ENCODE measurements at places on chromosomes 13 and 19. TPM values are rescaled to one million over a fixed set of nuclear protein-coding genes. Genes with fewer than 3 reads are reported as not detected.

The KIR3DL3 gene
- polyA plus RNA-seq: not detected

The LHB gene
- polyA plus RNA-seq: 0.32 TPM

- H3K36me3 ChIP-seq: peaks cover 68% of the 10 kb centered on the region
- DNase-seq: no peak
- H3K4me1 ChIP-seq: peaks cover 30% of the 10 kb centered on the region
- no peaks in the 10 kb centered on the region for H3K27me3 ChIP-seq
- no peak overlapping the region for H3K4me3 ChIP-seq
Observed at GRCh38 chr19:33406521-33407139, 33.1 kb downstream of the CEBPG start.

DNA sequence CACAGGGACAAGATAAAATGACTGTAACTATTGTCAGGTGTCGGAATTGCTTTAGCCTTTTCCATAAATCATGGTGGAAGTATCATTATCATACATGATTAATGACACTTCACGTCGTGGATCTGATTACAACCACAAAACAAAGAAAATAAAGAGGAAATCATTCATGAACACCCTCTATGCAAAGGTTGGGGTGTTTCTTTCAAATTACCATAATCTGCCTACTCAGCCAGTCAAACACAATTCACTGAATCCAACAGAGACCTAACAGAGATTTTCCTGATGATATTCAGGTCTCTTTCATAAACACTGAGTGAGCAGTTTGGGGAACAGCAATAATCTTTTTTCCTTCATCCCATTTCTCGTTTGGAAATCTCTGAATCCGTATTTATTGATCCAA lies 625.6 kb downstream of the DCT start:
- H3K36me3 ChIP-seq: no peaks in the 10 kb centered on the region
- H3K4me3 ChIP-seq: no peak overlapping the region
- H3K27ac ChIP-seq: no peak overlapping the region

- H3K27me3 ChIP-seq: no peaks in the 10 kb centered on the region
- no peak for DNase-seq
- no peak overlapping the region for H3K27ac ChIP-seq
- peaks cover 20% of the 10 kb centered on the region for H3K36me3 ChIP-seq
- H3K4me3 ChIP-seq: no peak overlapping the region
Observed at GRCh38 chr13:114081761-114082681, 50.4 kb downstream of the RASA3 start.

DNA sequence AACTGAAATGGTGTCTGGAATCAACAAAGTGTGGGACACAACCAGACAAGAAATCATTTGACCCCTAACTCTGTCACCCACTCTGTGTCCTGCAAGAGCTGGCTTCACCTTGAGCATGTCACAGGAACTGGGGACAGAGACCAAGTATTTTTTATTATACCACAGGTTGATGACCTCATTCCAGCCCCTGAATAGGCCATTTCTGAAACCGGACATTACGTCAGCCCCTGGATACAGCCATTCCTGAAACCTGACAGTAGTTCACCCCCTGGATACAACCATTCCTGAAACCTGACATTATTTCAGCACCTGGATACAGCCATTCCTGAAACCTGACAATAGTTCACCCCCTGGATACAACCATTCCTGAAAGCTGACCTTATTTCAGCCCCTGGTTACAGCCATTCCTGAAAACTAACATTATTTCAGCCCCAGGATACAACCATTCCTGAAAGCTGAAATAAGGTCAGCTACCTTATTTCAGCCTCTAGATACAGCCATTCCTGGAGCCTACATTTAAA lies 47.7 kb upstream of the CACNA1A start:
- no peak for DNase-seq
- H3K4me3 ChIP-seq: no peak overlapping the region
- no peaks in the 10 kb centered on the region for H3K36me3 ChIP-seq
- no peaks in the 10 kb centered on the region for H3K4me1 ChIP-seq

- no peak overlapping the region for H3K27ac ChIP-seq
- H3K36me3 ChIP-seq: peaks cover 30% of the 10 kb centered on the region
Observed at GRCh38 chr19:32908641-32909190, 39.1 kb upstream of the SLC7A9 start.

DNA sequence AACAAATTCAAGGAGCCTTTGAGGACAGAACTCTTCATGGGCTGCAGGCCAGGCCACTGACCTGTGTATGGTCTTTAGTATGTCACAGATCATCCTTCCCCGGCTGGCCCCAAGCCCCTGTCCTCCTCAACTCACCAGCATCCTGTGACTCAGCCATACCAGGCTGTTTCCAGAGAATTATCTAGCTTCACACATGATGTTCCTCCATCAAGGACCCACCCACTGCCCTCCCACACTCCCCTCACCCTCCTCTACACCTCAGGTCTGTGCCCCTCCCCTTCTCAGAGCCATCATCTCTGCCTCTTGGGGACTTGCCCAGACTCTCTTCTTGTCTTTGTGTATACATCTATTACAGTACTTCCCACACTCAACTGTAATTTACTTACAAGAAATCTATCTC lies 14.7 kb downstream of the DCT start:
- no peak for DNase-seq
- H3K4me3 ChIP-seq: no peak overlapping the region
- H3K4me1 ChIP-seq: no peaks in the 10 kb centered on the region
- no peaks in the 10 kb centered on the region for H3K36me3 ChIP-seq
- H3K27me3 ChIP-seq: no peaks in the 10 kb centered on the region

DNA sequence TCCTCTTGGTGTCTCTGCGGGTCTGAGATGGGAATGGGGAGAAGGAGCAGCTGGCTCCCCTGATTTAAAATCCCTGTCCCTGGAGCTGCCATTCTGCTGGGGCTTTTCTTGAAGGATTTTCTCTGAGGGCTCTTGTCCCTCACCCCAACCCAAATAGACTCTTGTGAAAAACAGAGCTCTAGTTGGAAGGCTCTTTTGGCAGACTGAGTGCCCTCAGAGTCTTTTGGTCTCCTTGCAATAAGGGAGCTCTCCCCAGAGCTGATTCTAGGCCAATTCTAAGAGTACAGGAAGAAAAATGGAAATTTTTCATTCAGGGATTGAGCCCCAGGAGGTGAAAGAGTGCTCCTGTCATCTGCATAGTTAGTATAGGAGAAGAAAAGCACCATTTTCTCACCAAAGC lies 238.3 kb downstream of the COG6 start:
- no peaks in the 10 kb centered on the region for H3K27me3 ChIP-seq
- H3K4me3 ChIP-seq: no peak overlapping the region
- DNase-seq: no peak
- no peaks in the 10 kb centered on the region for H3K4me1 ChIP-seq

DNA sequence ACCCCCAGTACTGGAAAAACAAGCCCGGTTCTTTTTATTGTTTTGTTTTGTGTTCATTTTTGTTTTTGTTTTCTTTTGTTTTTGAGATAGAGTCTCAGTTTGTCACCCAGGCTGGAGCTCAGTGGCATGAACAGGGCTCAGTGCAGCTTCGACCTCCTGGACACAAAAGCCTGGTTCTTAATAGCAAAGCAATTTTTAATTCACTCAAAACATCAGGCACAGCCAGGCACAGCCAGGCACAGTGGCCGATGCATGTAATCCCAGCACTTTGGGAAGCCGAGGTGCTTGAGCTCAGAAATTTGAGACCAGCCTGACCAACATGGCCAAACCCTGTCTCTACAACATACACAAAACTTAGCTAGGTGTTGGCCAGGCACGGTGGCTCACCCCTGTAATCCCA lies 30.7 kb downstream of the INSR start:
- no peaks in the 10 kb centered on the region for H3K4me1 ChIP-seq
- no peak overlapping the region for H3K4me3 ChIP-seq
- H3K27ac ChIP-seq: no peak overlapping the region
- no peak for DNase-seq
- H3K27me3 ChIP-seq: no peaks in the 10 kb centered on the region

DNA sequence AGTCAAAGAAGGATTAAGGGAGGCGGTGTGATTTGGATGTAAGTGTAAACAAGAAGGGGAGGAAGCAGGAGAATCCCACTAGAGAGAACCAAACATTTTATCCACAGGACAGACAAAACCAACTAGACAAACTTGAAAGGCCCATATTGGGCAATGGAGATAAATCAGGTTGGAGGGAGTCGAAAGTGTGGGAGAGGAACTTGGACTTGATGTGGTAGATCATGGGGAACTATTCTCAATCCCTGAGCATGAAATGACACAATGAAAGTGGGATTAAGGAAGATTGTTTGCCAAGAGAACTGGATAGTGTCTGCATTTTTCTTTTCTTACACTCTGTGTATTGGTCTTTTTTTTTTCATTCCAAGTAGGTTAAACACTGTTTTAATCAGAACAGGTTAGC lies 17.9 kb downstream of the GPR183 start:
- no peak overlapping the region for H3K4me3 ChIP-seq
- H3K27me3 ChIP-seq: no peaks in the 10 kb centered on the region
- no peaks in the 10 kb centered on the region for H3K36me3 ChIP-seq

- no peak for DNase-seq
- peaks cover 3% of the 10 kb centered on the region for H3K36me3 ChIP-seq
- H3K27ac ChIP-seq: no peak overlapping the region
- no peak overlapping the region for H3K4me3 ChIP-seq
Observed at GRCh38 chr13:23876265-23876664, 12.9 kb downstream of the MIPEP start.

- H3K36me3 ChIP-seq: no peaks in the 10 kb centered on the region
- H3K27me3 ChIP-seq: peaks cover 98% of the 10 kb centered on the region
- H3K4me1 ChIP-seq: peaks cover 42% of the 10 kb centered on the region
- H3K27ac ChIP-seq: no peak overlapping the region
Observed at GRCh38 chr19:49423985-49424303, 703 bp upstream of the PTH2 start.

DNA sequence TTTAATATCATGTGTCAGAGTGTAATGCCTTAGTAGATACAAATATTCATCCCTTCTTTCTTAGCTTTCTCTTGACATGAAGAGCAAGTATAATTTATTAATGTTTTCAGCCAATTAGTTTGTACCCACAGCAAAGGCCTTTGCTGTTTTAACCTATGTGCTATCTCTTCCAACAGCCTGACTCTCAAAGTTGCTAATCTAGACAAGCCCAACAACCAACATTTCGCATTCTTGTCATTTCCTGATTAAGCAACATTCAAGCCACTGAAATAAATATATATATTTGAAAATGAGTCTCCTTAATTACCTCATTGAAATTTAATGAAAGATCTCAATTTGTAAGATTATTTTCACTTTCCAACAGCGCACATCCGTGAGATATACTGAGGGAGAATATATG lies 18.5 kb downstream of the EPSTI1 start:
- no peaks in the 10 kb centered on the region for H3K27me3 ChIP-seq
- H3K4me1 ChIP-seq: peaks cover 5% of the 10 kb centered on the region
- H3K27ac ChIP-seq: no peak overlapping the region
- no peaks in the 10 kb centered on the region for H3K36me3 ChIP-seq

DNA sequence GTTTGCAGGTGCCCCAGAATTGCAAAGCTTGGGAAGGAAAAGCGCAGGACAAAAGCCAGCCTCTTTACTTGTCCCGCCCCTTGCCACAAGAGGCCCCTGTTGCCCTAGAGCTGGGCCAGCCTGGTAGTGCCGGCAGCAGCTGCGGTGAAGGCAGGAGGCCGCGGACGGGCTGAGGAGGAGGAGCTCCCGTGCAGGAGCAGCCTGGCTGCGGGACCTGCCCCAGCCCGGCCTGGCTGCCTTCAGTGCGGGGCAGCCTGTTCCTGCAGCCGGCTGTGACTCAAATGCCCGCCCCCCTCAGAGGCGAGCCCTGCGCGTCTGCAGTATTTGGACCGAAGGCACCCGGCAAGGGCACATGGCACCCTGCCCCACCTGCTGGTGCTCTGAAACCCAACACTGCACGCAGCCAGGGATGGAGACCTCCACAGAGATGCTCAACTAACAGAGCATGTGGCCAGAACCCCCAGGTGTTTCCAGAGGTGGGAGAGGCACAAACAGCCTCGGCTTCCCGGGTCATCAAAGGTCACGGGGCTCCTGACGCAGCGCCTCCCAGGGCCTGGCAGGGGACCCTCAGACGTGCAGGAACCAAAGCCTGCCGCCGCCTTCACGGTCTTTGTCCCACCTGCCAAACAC lies 29.7 kb downstream of the NAXD start:
- peaks cover 84% of the 10 kb centered on the region for H3K36me3 ChIP-seq
- peak; percentile 73 for DNase-seq
- peaks cover 26% of the 10 kb centered on the region for H3K4me1 ChIP-seq
- H3K27me3 ChIP-seq: no peaks in the 10 kb centered on the region

Data from spinal cord (tissue), 10 donors.